ENCODE measurements at places on chromosomes 5 and 9. TPM values are rescaled to one million over a fixed set of nuclear protein-coding genes. Genes with fewer than 3 reads are reported as not detected.
A peak's percentile ranks its signal among the peaks of the same experiment; 100 is the strongest.

The SLC22A4 gene
- 0.66 TPM for total RNA-seq

The C9 gene
- total RNA-seq = not detected

The GARIN3 gene
- total RNA-seq = 0.79 TPM

The HOMER1 gene
- 15.1 TPM for total RNA-seq

The WNT8A gene
- total RNA-seq = not detected

The SLC23A1 gene
- 0.43 TPM for total RNA-seq

GRCh38 chr5:73390972-73391371 is 57.6 kb downstream of the FOXD1 start:
- DNase-seq = no peak
- peaks cover 22% of the 10 kb centered on the region for H3K4me1 ChIP-seq
- H3K36me3 ChIP-seq = no peaks in the 10 kb centered on the region
- H3K27ac ChIP-seq = no peak overlapping the region
- H3K4me3 ChIP-seq = no peak overlapping the region
- peaks cover 17% of the 10 kb centered on the region for H3K27me3 ChIP-seq

DNA sequence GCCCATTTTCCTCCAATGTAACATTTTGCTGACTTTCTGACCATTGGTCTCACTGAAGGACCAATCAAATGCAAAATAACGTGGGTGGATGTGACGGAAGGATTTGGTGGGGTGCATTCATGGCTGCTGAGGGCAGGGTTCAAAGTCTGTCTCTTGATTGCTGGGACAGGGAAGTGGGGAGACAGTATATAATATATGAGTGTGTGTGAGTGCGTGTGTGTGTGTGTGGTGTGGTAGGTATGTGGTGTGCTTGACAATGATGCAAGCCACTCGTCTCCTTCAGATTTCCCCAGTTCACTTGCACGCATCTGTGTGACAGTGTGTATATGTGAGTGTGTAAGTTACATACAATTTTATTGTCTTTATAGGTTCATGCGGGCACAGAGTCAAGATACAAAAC is 477.3 kb downstream of the DIRAS2 start:
- H3K27ac ChIP-seq = no peak overlapping the region
- H3K36me3 ChIP-seq = no peaks in the 10 kb centered on the region
- H3K27me3 ChIP-seq = peaks cover 3% of the 10 kb centered on the region
- no peak overlapping the region for H3K4me3 ChIP-seq
- H3K4me1 ChIP-seq = no peaks in the 10 kb centered on the region

GRCh38 chr5:30103052-30103451 is 1090.4 kb upstream of the CDH6 start:
- no peaks in the 10 kb centered on the region for H3K4me1 ChIP-seq
- H3K36me3 ChIP-seq = no peaks in the 10 kb centered on the region
- H3K4me3 ChIP-seq = no peak overlapping the region
- no peak for DNase-seq
- H3K27me3 ChIP-seq = no peaks in the 10 kb centered on the region
- H3K27ac ChIP-seq = no peak overlapping the region

DNA sequence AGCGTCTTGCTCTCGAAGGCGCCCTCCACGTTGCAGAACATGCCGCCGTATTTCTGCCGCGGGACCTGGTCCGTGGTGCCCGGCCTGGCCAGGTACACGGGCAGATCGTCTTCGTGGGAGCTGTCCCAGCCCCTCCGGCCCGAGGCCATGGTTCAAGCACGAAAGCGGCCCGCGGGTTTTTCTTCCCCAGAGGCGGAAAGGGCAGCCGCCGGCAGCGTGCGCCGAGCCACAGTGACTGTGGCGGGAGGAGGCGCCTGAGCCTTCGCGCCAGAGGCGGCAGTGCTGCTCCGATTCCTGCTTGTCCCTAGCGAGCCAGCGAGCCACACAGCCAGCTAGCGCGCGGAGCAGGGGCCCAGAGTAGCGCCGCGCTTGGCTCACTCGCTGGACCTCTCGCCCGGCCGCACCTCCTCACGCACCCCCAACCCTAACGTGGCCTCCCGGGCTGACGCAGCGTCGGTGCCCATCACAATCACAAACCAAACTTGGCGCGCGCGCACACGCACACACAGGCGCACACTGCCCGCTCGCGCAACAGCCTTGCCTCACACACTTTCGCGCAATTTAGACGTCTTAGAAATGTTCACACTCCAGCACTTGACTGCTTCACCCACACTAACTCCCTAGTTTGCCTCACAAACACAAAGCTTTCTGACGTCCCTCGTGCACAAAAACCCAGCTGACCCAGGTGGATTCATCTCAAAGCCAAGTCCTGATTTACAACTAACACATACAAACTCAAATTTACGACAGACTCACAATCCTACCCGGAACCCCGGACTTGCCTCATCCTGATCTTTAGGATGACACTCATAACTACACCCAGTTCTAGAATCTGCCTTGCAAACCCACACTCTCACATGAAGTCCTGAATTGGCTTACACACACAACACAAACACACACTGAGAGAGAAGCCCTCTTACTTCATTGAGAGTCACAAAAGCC is at the start of gene DPYSL3:
DPYSL3 (minus strand) TSS at position 359 of the 942 bp plus-strand sequence; CDS start at position 149, 210 bp downstream.
- H3K36me3 ChIP-seq = no peaks in the 10 kb centered on the region
- no peak within 1 kb of the TSS for H3K4me3 ChIP-seq
- peak; percentile 28 for DNase-seq

- H3K27ac ChIP-seq = no peak overlapping the region
- peaks cover 9% of the 10 kb centered on the region for H3K4me1 ChIP-seq
- H3K4me3 ChIP-seq = no peak overlapping the region
- H3K27me3 ChIP-seq = no peaks in the 10 kb centered on the region
- peak; percentile 72 for DNase-seq
- no peaks in the 10 kb centered on the region for H3K36me3 ChIP-seq
Measured at GRCh38 chr9:31519011-31519410, 865.4 kb upstream of the ACO1 start.

- no peaks in the 10 kb centered on the region for H3K36me3 ChIP-seq
- no peaks in the 10 kb centered on the region for H3K27me3 ChIP-seq
- H3K4me1 ChIP-seq = peaks cover 20% of the 10 kb centered on the region
- no peak overlapping the region for H3K4me3 ChIP-seq
- no peak overlapping the region for H3K27ac ChIP-seq
Measured at GRCh38 chr5:133246376-133247150, 194.8 kb downstream of the HSPA4 start.

- H3K4me1 ChIP-seq = no peaks in the 10 kb centered on the region
- H3K36me3 ChIP-seq = peaks cover 7% of the 10 kb centered on the region
- H3K4me3 ChIP-seq = no peak overlapping the region
- H3K27ac ChIP-seq = no peak overlapping the region
- no peaks in the 10 kb centered on the region for H3K27me3 ChIP-seq
Measured at GRCh38 chr9:93659044-93659836, 82.9 kb downstream of the PHF2 start.

DNA sequence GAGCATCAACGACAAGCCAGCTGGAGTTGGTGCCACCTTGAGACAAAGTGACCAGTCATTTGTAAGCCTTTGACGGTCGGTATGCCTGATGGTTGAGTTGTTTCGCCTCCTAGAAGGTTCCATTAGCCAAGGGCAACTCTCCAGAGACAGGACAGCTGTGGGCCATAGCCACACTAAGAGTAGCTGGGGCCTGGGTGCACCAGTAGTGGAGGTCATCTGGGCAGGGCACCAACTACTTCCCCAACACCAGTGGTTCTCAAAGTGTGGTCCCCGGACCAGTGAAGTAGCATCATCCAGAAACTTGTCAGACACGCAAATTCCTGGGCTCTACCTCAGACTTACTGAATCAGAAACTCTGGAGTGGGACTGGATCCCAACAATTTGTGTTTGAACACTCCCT is 217.5 kb upstream of the TAS2R1 start:
- no peaks in the 10 kb centered on the region for H3K27me3 ChIP-seq
- no peak overlapping the region for H3K27ac ChIP-seq
- DNase-seq = no peak
- H3K36me3 ChIP-seq = no peaks in the 10 kb centered on the region
- H3K4me1 ChIP-seq = no peaks in the 10 kb centered on the region

DNA sequence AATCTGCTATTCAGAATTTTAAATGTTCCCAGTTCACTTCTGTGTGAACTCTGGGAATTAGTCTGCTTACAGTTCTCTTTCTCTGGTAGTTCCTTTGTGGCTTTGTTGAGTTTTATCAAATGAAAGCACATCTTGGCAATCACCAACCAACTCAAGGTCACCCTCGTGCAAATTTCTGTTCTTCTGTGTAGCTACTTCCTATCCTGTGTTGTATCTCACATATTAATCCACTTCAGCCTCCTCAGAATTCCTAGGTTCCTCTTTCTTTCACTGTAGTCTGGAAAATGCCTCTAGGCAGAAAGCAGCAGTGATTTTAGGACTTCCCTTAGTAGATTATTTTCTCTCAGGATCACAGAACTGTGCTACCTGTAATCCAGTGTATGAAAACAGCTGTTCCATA is 100.3 kb downstream of the AUH start:
- H3K4me3 ChIP-seq = no peak overlapping the region
- peaks cover 33% of the 10 kb centered on the region for H3K36me3 ChIP-seq
- no peaks in the 10 kb centered on the region for H3K27me3 ChIP-seq
- H3K27ac ChIP-seq = peak overlapping the region; percentile 52

- peak; percentile 88 for DNase-seq
- peaks cover 37% of the 10 kb centered on the region for H3K4me1 ChIP-seq
- H3K4me3 ChIP-seq = no peak overlapping the region
- peak overlapping the region; percentile 42 for H3K27ac ChIP-seq
- H3K36me3 ChIP-seq = peaks cover 18% of the 10 kb centered on the region
Measured at GRCh38 chr9:129143031-129143927, 32.1 kb downstream of the PTPA start.

GRCh38 chr9:97889941-97890887 is 32.1 kb downstream of the TRMO start:
- H3K27ac ChIP-seq = no peak overlapping the region
- H3K36me3 ChIP-seq = peaks cover 2% of the 10 kb centered on the region
- H3K4me1 ChIP-seq = peaks cover 7% of the 10 kb centered on the region
- no peaks in the 10 kb centered on the region for H3K27me3 ChIP-seq
- DNase-seq = peak; percentile 86
- H3K4me3 ChIP-seq = no peak overlapping the region

GRCh38 chr9:134963546-134963945 is 45.8 kb upstream of the FCN1 start:
- H3K4me3 ChIP-seq = no peak overlapping the region
- DNase-seq = no peak
- no peak overlapping the region for H3K27ac ChIP-seq

DNA sequence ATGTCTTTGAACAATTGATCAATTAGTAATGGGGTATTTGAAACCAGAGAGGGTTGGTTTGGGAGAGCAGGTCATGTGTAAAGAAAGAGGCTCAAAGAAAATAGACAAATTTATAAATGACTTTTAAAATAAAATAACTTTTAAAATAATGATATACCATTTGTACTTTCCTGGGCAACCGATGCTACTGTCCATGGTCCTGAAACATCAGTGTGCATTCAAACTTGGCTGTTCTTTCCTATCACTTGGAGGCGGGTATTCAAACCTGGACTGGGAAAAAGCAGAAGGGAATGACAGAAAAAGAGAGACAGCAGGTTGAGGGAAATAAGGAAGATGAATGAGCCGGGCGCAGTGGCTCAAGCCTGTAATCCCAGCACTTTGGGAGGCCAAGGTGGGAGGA is 1446.4 kb upstream of the WWC1 start:
- no peaks in the 10 kb centered on the region for H3K36me3 ChIP-seq
- no peak overlapping the region for H3K27ac ChIP-seq
- DNase-seq = peak; percentile 5
- no peaks in the 10 kb centered on the region for H3K4me1 ChIP-seq
- no peak overlapping the region for H3K4me3 ChIP-seq
- no peaks in the 10 kb centered on the region for H3K27me3 ChIP-seq

GRCh38 chr9:84748112-84748511 is 78.6 kb downstream of the NTRK2 start:
- H3K4me1 ChIP-seq = peaks cover 11% of the 10 kb centered on the region
- no peak for DNase-seq
- no peaks in the 10 kb centered on the region for H3K36me3 ChIP-seq
- no peak overlapping the region for H3K4me3 ChIP-seq

- DNase-seq = no peak
- H3K4me3 ChIP-seq = no peak overlapping the region
- H3K27me3 ChIP-seq = no peaks in the 10 kb centered on the region
- H3K36me3 ChIP-seq = no peaks in the 10 kb centered on the region
- H3K27ac ChIP-seq = no peak overlapping the region
Measured at GRCh38 chr5:92543201-92543600, 1037.8 kb downstream of the NR2F1-AS1 start.

DNA sequence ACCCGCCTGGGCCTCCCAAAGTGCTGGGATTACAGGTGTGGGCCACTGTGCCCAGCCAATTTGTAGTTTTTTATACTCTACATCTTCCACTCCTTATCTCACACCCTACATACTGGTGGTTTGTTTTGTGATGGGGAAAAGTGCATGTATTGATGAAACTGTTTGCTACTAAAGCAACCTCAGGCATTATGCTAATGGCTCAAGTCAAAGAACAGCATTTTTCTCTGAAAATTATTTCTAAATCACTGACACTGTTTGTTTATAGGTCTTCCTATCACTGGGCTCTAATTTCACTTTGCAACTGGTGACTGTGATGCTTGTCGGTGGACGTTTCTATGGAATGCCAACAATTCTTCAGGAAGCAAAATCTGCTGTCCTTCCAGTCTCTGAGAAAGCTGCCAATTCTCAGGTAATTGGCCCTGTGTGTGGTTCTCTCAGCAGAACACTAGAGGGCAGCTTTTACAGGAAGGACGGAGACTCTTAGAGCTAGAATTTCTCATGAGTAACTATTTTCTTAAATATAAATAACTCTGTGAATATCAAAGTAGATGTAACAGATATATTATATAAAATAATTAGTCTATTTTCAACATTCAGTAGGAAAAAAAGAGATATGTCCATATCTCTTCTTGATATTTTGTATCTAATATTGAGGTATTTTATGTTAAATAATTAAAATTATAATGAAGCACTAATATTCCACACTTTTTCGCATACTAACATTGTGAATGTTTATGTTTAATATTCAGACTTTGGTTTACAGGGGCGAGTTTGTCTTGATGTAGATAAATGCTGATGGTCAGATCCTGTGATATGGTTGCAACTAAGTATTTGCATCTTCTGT is 244.1 kb downstream of the ADGRV1 start:
- H3K36me3 ChIP-seq = no peaks in the 10 kb centered on the region
- peak; percentile 10 for DNase-seq
- H3K27ac ChIP-seq = no peak overlapping the region
- H3K4me3 ChIP-seq = no peak overlapping the region
- no peaks in the 10 kb centered on the region for H3K4me1 ChIP-seq

GRCh38 chr5:120769312-120769872 is 305.3 kb downstream of the PRR16 start:
- H3K4me1 ChIP-seq = no peaks in the 10 kb centered on the region
- H3K27me3 ChIP-seq = no peaks in the 10 kb centered on the region
- DNase-seq = no peak
- H3K27ac ChIP-seq = no peak overlapping the region

GRCh38 chr5:176540956-176541337 is 3.7 kb upstream of the RNF44 start:
- H3K27ac ChIP-seq = peak overlapping the region; percentile 87
- H3K4me1 ChIP-seq = peaks cover 58% of the 10 kb centered on the region
- peak; percentile 39 for DNase-seq
- no peaks in the 10 kb centered on the region for H3K27me3 ChIP-seq
- peaks cover under 1% of the 10 kb centered on the region for H3K36me3 ChIP-seq

DNA sequence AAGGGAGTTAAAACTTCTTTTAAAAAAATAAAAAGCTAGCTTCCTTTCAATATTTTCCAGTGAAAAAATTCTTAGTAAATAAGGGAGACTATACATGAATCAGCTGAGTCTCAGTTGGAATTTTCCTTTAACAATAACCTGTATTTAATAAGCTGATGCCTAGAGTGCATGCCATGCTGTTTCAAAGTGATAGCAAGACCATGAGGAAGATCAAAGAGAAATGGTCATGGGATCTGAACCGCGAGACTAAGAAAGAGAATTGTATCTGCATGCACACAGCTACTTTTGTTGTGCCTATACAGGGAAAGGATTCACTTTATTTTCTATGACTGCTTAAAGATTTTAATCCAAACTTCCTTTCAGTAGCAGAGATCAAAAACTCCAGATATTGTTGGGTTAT is 2217.0 kb downstream of the MAT2B start:
- H3K4me1 ChIP-seq = no peaks in the 10 kb centered on the region
- H3K36me3 ChIP-seq = no peaks in the 10 kb centered on the region
- no peak overlapping the region for H3K27ac ChIP-seq
- no peaks in the 10 kb centered on the region for H3K27me3 ChIP-seq
- no peak overlapping the region for H3K4me3 ChIP-seq
